Right cardiac atrium (tissue), 5 donors: ENCODE measurements at places on chromosomes 6 and 20. TPM values are rescaled to one million over a fixed set of nuclear protein-coding genes. Genes with fewer than 3 reads are reported as not detected.

DNA sequence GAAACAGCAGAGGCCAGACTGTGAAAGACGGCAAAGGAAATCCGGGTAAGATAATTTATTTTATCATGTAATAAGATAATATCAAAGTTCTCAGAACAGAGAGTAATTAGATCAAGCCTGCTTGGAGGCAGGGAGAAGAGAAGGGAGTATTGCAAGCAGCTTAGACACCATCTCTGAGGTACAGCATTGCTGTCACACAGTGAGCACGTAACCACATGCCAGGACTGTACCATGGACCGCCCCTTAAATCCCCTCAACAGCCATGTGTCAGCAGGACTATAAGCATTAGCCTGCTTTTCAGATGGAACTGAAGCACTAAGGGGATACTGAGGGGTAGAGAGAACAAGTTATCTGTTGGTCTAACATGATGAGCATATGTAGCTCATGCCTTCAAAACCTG lies 141.5 kb downstream of the C6orf118 start:
- no peak for DNase-seq

PTPRK gene
- polyA plus RNA-seq = 9.6 TPM

DNA sequence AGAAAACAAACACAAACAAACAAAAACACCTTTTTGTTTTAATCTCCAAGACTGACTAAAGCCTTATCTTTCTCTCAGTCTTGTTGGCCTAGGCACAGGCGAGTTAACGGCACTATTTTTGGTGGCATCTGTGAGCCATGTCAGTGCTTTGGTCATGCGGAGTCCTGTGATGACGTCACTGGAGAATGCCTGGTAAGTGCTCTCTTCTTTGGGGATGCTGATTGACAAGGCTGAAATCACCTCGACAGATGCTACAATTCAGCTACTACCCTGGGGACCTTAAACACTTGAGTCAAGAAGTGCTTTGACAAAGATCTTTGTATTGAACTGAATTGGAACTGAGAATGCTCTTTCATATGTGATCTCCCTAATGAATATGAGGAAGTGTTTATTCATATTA lies 384.1 kb downstream of the LAMA2 start:
- no peak for DNase-seq

SLC12A5 gene
- 6.6 TPM for polyA plus RNA-seq

GRCh38 chr6:84141521-84141920 lies 85.9 kb downstream of the CEP162 start:
- no peak for DNase-seq

DNA sequence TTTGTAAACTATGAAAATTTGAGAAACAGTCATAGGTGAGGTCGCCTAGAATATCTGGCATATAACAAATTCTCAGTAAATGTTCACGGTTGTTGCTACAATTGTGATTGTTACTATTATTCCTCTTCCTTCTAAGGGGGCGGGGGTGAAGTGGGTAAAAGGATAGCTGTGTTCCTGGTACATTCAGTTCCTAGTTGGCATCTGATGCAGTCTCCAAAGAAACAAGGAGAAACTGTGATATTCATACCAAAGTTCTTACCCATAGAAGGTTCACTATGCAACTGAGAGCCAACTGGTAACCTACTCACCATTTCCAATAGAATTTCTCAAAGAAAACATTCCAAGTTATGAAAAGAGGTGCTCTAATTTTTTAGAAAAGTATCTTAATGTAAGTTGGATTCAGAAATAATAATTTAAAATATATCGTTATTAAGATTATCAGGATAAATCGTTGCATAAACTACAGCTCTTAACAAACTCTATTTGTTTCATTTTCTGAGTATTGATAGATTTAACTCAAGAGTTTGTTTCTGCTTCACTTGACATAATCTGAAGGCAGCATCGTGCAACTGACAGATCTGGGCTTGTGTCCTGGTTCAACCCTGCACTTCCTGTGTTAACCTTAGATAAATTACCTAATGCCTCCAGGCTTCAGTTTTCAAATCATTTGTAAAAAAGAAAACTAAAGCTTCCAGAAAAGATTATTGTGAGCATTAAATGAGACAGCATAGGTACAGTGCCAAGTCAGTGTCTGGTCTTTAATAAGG lies 13.3 kb upstream of the MAP7 start:
- DNase-seq = no peak

TCF15 gene
- polyA plus RNA-seq = 7.4 TPM

DNA sequence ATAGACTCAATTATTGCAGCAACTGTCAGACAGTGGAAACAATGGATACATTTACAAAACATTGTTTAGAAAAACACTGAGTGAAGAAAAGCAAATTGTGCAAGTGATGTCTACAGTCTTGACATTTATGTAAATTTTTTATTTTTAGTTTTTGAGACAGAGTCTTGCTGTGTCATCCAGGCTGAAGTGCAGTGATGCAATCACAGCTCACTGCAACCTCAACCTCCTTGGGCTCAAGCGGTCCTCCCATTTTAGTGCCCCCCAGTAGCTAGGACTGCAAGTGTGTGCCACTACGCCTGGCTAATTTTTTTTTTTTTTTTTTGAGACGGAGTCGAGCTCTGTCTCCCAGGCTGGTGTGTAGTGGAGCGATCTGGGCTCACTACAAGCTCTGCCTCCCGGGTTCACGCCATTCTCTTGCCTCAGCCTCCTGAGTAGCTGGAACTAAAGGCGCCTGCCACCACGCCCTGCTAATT lies 9.7 kb downstream of the CNBD2 start:
- no peak for DNase-seq

DNA sequence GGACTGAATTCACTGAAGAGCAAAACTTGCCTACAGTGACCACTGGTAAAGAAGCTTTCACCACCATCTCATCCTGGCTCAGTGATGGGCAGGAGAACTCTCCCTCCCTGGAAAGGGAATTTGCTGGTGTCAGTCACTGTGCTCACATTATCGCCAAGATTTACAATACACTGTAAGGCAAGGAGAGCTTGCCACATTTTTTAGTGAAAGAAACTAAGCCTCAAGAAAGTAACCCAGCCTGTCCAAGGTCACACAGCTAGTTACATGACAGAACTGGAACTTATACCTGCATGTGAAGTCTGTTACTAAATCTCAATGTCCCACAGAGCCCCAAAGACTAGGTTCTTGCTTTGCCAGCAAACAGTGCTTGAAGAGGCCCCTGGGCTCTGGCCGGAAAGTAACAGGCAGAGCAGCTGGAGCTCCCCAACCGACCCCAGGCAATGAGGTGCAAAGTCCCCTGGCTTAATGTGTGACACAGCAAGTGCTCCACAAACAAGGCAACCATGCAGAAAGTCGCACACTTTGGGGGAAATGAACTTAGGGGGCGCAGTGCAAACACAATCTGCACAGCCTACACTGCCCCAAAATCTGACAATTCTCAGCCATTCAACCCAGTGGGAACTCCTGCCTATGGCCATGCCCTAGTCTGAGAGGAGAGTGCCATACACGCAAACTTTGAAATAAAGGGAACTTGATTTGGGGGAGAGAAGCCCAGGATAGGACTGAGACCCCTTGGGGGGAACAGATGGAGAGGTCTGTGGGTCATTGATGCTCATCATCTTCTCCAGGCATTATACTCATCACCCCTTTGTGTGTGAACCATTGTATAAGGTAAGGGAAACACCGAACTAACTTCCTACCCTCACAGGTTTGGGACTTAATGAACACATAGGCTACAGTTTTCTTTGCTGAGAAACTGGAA lies 1.9 kb downstream of the BCL2L1 start:
- no peak for DNase-seq

DNA sequence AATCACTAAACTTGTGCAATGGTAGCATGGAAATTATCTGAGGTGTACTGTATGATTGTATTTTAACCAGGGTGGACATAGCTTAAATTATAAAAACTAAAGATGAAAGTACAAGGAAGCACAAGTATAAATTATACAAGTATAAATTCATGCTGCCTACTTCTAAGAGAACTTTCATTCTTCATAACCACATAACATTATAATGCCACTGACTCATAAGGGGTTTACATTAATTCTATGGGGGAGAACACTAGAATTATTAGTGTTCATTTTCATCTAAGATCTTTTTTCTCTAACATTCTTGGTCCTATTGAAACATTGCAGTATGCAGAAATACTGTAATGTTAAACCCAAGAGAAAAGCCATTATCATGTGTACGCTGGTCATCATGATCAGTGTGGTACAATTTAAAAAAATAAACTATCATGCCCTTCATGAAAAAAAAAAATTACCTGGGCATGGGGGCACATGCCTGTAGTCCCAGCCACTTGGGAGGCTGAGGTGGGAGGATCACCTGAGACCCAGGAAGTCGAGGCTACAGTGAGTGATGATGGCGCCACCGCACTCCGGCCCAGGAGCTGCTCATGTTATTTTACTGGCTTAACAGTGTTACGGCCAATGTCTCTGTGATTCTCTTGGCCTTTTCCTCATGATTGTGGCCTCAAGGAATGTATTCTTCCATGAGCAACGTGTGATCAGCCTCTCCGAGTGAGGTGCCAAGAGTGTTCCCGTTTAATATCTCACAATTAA lies 25.9 kb upstream of the AHCY start:
- DNase-seq = no peak

GRCh38 chr6:143111443-143111842 lies 50.8 kb downstream of the AIG1 start:
- DNase-seq = no peak

MYCT1 gene
- polyA plus RNA-seq = 10.9 TPM

ENTPD6 gene
- 146 TPM for polyA plus RNA-seq

- no peak for DNase-seq
Measured at GRCh38 chr6:137763886-137764285, 103.2 kb upstream of the TNFAIP3 start.

PROKR2 gene
- polyA plus RNA-seq = not detected

HCRTR2 gene
- 0.16 TPM for polyA plus RNA-seq

DNA sequence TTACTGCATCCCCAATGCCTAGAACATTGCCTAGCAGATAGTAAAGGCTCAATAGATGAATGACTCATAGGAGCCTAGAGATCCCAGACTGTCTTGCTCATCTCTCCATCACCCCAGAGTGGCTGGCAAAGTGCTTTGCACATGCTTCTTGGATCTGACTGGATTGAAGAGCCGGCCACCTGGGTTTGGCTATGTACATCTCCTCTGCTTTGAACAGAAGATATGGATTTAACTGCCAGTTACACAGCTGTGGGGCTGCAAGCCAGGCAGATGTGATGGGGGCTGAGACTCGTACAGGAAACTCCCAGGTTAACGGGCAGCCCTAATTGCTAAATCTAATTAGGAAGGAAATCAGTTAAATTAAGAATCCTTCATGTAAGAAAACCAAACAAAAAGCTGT lies 28.6 kb downstream of the MYLIP start:
- no peak for DNase-seq

GRCh38 chr6:156630613-156631302 lies 146.4 kb upstream of the ARID1B start:
- no peak for DNase-seq

- DNase-seq = no peak
Measured at GRCh38 chr6:123520217-123520616, 116.5 kb downstream of the TRDN start.

C6orf163 gene
- polyA plus RNA-seq = 1.6 TPM

TREM2 gene
- polyA plus RNA-seq = 1.2 TPM

GRCh38 chr6:134293659-134294161 lies 24.2 kb downstream of the SGK1 start:
- no peak for DNase-seq

CRISP2 gene
- not detected for polyA plus RNA-seq

- DNase-seq = no peak
Measured at GRCh38 chr6:116395647-116396046, 24.9 kb downstream of the DSE start.

- DNase-seq = no peak
Measured at GRCh38 chr6:31354864-31355582, 2.0 kb downstream of the HLA-B start.

- DNase-seq = no peak
Measured at GRCh38 chr6:145309842-145310535, 425.3 kb downstream of the EPM2A start.

DNA sequence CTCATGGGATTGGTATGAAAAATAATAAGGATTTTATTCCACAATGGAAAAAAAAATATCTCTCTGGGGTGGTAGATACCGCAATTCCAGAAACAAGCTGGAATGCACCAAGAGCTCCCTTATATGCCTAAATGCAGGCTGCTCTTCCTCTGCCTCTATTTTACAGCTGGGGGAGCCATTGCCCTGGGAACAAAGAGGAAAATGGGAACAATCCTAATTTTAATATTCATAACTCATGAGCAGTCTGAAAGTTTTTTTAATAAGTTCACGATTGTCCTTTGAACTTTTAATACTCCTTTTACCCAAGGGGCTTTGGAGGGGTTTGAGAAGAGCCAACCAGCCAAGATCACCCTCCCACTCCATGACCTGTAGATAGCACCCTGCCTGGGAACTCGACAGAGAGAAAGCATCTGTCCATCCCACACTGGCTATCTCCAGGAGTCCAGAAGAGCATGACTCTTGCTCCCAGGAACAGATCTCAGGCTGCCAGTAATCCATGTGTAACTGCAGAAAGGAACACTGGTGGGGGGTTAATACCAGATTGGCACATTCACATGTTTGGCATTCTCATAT lies 74.7 kb downstream of the CD83 start:
- DNase-seq = no peak

C20orf141 gene
- polyA plus RNA-seq = not detected

GPLD1 gene
- polyA plus RNA-seq = 0.52 TPM

CSE1L gene
- polyA plus RNA-seq = 24.6 TPM

- no peak for DNase-seq
Measured at GRCh38 chr6:157099912-157100593, 223.3 kb downstream of the TMEM242 start.

DNA sequence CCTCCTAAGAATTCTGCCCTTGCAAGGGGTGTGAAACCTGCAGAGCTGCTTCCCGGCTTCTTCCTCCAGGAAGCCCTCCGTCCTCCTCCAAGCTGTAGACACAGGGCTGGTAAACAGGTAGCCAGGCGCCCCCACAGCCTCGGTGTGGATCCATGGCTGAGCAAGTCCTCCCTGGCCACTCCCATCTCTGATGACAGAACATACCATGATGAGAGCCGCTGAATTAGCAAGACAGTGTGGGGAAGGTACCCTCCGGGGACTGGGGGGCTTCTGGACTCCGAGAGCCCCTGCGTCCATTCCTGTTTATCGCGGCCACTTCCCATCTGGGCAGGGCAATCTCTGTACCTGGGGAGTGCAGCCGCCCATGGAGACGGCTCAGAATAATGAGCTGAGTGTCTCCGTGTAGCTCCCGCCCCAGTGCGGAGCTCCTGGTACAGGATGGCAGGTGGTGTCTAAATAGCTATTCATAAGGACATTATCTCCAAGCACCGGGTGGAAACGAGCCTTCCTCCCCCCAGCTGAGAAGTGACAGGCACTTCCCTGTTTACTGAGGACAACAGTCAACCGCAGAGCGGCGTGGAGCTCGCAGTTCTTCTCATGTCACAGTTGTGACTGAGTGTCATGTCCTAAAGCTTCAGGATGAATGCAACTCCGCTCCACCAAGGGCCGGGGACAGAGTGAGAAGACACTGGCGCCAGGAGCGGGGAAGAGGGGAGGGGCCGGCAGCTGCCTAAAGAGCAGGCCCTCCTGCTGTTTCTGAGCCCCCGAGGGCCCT lies 22.7 kb upstream of the NTSR1 start:
- no peak for DNase-seq

RNASET2 gene
- 21.6 TPM for polyA plus RNA-seq

MAS1L gene
- polyA plus RNA-seq = not detected

CARMIL1 gene
- 9.5 TPM for polyA plus RNA-seq

- peak; percentile 82 for DNase-seq
Measured at GRCh38 chr6:159939591-159940016, 29.3 kb upstream of the IGF2R start.

- DNase-seq = no peak
Measured at GRCh38 chr6:46648869-46649492, 3.6 kb downstream of the CYP39A1 start.

TXLNB gene
- polyA plus RNA-seq = 48.7 TPM

GRCh38 chr6:20575704-20576451 lies 41.6 kb downstream of the CDKAL1 start:
- no peak for DNase-seq

GRCh38 chr6:257774-258173 lies 34.5 kb upstream of the DUSP22 start:
- DNase-seq = no peak

HLA-DPB1 gene
- 35.9 TPM for polyA plus RNA-seq
